Ovary (tissue), 10 donors: ENCODE measurements at places on chromosomes 13 and 19.
A peak's percentile ranks its signal among the peaks of the same experiment; 100 is the strongest.

GRCh38 chr19:4534836-4535658 lies at the start of gene PLIN5:
Gene PLIN5 (minus strand): TSS chr19:4535224. CDS start chr19:4534074, 1,150 bp downstream.
- peak; percentile 95 for DNase-seq

- DNase-seq, result no peak
These were observed 48.2 kb upstream of the KPNA3 start for GRCh38 chr13:49840675-49841074.

- DNase-seq, result no peak
These were observed 80.0 kb downstream of the WDFY2 start for GRCh38 chr13:51663973-51664957.

- DNase-seq, result no peak
These were observed 138.6 kb downstream of the MIPEP start for GRCh38 chr13:23750383-23751121.

DNA sequence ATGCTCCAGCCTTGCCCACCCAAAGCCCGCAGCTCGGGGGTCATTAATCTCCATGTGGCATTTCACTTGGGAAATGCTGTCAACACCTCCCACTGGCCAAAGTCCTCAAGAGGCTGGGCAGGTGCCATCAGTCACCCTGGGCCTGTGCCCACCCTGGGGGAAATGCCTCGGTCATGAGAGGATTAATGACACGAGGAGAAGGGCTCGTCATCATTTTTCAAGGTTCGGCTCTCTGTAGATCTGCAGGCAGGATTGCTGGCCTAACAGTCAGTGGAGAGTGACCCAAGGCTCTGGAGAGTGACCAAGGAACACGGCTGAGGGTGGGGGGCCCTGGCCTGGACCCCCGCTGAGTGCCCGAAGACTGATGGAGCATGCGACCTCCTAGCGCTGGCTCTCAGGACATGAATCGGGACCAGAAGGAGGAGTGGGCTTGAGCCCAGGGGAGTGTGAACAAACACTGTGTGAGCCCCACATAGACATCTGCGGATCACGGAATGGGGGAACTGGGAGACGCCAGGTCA lies 15.2 kb upstream of the KCTD15 start:
- DNase-seq, result no peak

GRCh38 chr19:7919610-7920518 lies at the start of gene SNAPC2:
Gene SNAPC2 (plus strand): TSS chr19:7920338. CDS start chr19:7920367, 29 bp downstream.
- DNase-seq, result peak; percentile 97

GRCh38 chr13:83980331-83980730 lies 98.1 kb upstream of the SLITRK1 start:
- no peak for DNase-seq

DNA sequence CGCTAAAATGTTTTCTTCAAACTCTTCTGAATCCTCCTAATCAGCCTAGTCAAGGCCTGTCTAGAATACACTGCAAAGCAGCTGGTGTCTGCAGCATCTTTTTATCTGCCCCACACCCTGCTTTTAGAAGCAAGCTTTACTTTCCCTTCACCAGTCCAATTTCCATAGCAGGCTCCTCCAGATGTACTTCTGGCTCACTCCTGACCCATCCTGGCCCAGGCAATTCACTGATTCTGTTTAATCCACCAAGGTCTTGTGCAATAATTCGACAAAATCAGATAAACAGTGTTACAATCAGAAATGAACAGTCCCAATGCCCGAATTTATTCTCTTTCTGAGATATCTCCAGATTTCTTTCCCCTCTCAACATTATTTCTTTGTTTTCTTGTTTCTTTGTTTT lies 415.2 kb upstream of the SGCG start:
- DNase-seq, result no peak

GRCh38 chr13:48491423-48492095 lies 41.3 kb downstream of the RCBTB2 start:
- no peak for DNase-seq

- DNase-seq, result peak; percentile 63
These were observed 463 bp upstream of the TSC22D1 start for GRCh38 chr13:44576351-44577235.

DNA sequence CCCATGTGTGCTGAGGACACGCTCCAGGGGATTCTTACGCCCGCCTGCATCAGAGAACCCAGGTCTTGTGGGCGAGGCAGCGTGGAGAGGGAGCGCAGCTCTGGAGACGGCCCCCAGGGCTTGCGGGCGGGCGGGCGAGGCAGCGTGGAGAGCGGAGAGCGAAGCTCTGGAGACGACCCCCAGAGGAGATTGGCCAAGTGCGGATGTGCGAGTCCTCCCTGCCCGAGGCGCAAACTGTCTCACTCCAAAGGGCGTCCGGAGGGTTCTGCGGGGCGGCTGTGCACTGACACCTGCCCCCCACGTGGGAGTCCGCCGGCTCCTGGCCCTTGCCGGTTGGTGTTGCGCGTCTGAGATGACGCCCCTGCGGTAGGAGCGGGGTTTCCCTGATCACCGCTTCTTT lies 39.8 kb downstream of the MCF2L start:
- no peak for DNase-seq

GRCh38 chr13:99605420-99606323 lies 104.4 kb downstream of the TM9SF2 start:
- DNase-seq, result peak; percentile 48

GRCh38 chr19:20186174-20186573 lies 19.2 kb downstream of the ZNF486 start:
- DNase-seq, result no peak

DNA sequence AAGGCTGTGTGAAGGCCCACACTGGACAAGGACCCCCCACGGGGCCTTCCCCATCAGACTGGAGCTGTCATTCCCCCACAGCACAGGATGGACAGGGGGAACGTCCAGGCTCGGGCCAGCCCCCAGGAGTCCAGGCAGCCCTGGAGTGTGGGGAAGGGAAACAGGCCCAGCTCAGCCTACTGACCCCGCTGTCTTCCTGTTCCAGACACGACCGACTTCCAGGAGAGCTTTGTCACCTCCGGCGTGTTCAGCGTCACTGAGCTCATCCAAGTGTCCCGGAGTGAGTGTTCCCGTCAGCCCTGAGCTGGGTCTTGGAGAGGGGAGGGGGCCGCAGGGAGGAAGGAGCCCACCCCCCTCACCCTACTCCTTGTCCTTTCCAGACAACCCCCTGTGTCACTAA lies 47.0 kb downstream of the SMIM24 start:
- DNase-seq, result no peak

DNA sequence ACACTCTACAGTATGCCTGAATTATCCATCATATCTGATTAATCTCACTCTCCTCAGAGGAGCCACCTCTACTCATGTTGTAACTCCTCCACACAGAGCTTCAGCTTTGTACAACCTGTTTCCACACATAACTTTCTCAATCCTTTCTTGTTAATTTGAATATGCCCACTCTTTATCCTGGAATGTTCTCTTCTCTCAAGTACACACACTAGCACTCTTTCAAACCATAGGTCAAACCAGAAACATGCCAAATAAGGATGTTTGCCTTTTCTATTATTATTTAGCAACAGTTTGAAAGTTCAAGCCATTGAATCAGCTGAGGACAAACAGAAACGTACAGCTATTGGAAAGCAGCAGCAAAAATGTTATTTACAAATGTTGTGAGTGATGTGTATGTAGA lies 110.3 kb downstream of the MIPEP start:
- DNase-seq, result no peak

- no peak for DNase-seq
These were observed 35.0 kb downstream of the ZNF536 start for GRCh38 chr19:30407068-30407709.

- no peak for DNase-seq
These were observed 125.0 kb downstream of the IER2 start for GRCh38 chr19:13275016-13275722.

DNA sequence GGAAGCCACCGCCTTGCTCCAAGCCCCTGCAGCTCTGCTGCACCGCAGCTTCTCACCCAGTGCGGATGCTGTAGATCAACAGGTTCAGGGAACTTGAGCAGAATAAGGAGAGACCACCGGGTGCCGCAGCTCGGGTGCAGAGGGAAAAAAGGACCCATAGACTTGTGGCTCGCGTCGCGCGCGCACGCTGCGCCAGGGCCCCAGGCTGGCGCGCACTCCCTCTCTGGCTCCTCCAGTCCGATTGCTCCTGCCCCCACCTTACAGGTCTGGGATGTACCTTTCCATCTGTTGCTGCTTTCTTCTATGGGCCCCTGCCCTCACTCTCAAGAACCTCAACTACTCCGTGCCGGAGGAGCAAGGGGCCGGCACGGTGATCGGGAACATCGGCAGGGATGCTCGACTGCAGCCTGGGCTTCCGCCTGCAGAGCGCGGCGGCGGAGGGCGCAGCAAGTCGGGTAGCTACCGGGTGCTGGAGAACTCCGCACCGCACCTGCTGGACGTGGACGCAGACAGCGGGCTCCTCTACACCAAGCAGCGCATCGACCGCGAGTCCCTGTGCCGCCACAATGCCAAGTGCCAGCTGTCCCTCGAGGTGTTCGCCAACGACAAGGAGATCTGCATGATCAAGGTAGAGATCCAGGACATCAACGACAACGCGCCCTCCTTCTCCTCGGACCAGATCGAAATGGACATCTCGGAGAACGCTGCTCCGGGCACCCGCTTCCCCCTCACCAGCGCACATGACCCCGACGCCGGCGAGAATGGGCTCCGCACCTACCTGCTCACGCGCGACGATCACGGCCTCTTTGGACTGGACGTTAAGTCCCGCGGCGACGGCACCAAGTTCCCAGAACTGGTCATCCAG lies 964 bp downstream of the PCDH17 start:
- no peak for DNase-seq

DNA sequence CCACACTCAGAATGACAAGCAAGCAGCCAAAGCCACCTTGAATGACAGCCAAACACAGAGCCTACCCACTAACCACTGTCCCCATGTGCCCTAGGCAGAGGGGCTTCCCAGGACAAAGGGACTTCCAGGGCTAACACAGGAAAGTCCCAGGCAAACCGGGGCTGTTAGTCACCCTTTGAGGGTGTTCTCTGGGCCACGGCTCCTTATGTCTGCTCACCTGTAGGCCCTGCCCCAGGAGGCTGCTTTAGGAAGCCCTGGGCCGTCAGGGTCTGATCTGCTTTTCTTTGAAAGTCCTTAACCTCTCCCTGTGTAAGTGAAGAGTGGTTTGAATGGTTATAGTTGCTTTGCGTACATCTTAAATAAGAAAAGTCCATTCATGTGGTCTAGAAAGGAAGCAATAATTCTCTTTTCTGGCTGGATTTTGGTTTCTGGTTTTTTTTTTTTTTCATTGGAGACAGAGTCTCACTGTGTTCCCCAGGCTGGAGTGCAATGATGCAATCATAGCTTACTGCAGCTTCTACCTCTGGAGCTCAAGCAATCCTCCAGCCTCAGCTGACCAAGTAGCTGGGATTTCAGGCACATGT lies 161.4 kb downstream of the EFNB2 start:
- DNase-seq, result no peak

DNA sequence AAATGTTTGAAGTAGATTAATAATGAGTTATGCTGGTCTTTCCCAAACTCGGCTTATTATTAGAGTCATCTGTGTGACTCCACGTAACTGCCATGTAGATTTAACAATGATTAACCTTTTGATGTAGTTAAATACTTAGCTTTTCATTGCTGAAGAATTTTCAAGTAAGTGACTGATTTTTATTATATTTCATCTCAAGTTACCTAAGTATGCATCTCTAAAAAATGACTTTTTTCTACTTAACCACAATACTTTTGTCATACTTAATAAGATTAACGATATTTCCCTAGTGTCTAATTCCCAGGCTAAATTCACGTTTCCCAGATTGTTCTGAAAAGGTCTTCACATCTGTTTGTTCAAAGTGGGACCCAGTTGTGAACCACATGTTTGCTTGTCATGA lies 17.8 kb downstream of the BIVM start:
- no peak for DNase-seq

DNA sequence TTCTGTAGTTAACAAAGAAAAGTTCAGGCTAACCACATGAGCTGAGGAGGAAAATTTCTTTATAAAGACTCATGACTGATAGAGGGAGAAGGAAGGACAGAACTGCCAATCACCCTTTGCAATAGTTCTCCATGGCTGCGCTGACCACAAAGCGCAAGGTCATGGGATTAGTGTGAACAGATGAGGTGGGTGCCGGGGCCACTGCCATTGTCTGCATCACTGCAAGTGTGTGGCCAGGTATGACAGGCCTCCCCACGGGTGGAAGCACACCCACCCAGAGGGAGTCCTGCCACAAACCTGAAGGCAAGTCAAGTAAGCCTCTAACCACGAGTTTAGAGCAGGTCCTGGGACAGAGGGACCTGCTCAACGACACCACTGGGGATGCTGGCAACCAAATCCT lies 128.1 kb downstream of the TUBA3C start:
- no peak for DNase-seq

- no peak for DNase-seq
These were observed 95.2 kb upstream of the CLDN10 start for GRCh38 chr13:95457294-95457693.

GRCh38 chr19:30215248-30215647 lies 156.9 kb upstream of the ZNF536 start:
- DNase-seq, result no peak

- no peak for DNase-seq
These were observed 25.0 kb upstream of the SIN3B start for GRCh38 chr19:16804176-16804575.

- no peak for DNase-seq
These were observed 737.7 kb downstream of the PCDH9 start for GRCh38 chr13:66492479-66492878.

- no peak for DNase-seq
These were observed 13.2 kb downstream of the CLASRP start for GRCh38 chr19:45051929-45052579.

- no peak for DNase-seq
These were observed 12.2 kb upstream of the LILRA5 start for GRCh38 chr19:54325194-54325621.

GRCh38 chr19:42193706-42194105 lies 23.8 kb downstream of the DEDD2 start:
- no peak for DNase-seq

DNA sequence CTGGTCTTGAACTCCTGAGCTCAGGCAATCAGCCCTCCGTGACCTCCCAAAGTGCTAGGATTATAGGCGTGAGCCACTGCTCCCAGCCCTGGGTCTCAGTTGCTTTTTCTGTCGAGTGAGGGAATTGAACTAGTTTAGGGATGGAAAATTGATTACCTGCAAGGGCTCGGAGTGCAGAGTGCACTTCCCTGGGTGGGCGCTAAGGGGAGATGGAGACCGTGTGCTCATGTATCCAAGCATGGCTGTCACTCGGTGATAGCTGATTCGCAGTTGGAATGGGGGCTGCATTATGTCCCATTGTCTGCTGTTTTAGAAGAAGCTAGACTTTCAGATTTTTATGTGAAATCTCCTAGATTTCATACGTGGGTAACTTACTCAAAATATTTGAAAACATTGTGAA lies 139.9 kb upstream of the RFC3 start:
- no peak for DNase-seq

- DNase-seq, result no peak
These were observed 72.8 kb downstream of the COL4A2 start for GRCh38 chr13:110379905-110380341.

DNA sequence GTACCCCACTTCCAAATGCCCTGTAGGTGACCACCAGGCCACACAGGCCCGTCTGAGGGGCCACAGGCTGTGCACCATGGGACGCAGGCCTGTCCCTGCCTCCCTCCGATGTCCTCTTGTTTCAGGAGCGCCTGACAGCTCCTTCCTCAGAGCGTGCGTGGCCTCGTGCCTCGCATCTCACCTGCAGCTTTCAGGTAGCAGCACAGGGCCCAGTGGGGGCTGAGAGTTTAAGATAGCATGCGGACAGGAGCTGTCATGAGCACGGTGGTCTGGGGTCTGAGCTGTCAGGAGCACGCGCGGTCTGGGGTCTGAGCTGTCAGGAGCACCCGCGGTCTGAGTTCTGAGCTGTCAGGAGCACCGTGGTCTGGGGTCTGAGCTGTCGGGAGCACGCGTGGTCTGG lies 40.1 kb downstream of the GAS6 start:
- no peak for DNase-seq

GRCh38 chr19:11767633-11768133 lies 883 bp downstream of the ZNF441 start:
- peak; percentile 20 for DNase-seq
